ENCODE measurements at places on chromosomes 6 and 20.

DNA sequence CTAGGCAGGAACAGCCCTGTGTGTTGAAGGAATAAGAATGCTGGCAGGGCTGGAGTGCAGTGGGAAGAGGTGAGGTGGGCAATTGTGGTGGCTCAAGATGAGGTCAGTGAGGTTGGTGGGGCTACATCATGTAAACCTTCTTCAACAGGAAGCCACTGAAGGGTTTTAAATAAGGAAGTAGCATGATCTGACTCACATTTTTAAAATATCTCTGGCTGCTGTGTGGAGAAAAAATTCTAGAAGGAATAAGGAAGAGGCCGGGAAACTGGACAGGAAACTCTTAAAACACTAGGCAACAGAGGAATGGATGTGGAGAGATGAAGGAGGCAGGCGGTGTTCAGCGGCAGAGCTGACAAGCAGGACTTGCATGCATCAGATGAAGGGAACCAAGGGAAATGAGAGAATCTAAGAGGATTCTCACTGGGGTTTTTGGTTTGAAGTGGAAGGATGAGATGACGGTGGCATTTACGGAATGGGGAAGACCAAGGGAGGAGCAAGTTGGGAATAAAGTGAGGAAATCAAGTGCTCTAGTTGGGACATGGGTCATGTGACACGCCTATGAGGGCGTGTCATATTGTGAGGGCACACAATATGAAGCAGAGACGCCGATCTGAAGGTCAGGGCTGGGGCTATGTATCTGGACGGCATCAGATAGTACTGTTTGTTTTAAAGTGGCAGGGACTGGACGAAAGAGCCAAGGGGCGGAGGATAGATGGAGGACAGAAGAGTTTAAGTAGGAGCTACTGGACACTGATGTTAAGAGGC lies 18.2 kb downstream of the TMEM242 start:
- no peak for DNase-seq

DNA sequence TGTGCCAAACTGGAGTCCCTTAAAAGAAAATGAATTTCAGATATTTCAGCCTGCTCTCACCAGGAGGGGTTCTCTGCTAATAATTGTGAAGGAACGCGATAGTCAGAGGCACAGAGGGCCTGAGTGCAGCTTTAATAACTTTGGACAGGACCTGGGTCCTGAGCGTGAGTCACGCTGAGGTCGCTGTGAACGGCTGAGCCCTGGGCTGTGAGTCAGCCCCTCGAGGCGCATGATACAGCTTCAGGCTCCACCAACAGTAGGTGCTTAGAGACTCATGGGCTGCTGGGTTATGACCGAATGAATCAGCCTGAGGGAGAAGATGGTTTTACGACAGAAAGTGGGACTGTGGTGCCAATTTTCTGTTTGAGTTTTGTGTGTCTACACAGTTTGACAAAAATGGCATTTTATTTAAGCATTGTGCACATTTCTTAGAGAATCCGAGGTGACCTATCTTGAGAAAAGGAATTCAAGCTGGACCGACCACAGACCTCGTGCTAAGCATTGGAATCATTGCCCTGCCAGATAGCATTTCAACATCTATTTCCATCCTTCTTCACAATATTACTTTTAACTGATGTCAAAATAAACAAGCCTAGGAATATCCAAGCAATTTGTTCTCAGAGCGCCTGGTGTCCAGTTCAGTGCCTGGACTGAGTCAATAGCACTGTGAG lies 183.0 kb downstream of the THBS2 start:
- no peak for DNase-seq

GRCh38 chr6:127907960-127908640 lies 7.2 kb upstream of the THEMIS start:
- no peak for DNase-seq

DNA sequence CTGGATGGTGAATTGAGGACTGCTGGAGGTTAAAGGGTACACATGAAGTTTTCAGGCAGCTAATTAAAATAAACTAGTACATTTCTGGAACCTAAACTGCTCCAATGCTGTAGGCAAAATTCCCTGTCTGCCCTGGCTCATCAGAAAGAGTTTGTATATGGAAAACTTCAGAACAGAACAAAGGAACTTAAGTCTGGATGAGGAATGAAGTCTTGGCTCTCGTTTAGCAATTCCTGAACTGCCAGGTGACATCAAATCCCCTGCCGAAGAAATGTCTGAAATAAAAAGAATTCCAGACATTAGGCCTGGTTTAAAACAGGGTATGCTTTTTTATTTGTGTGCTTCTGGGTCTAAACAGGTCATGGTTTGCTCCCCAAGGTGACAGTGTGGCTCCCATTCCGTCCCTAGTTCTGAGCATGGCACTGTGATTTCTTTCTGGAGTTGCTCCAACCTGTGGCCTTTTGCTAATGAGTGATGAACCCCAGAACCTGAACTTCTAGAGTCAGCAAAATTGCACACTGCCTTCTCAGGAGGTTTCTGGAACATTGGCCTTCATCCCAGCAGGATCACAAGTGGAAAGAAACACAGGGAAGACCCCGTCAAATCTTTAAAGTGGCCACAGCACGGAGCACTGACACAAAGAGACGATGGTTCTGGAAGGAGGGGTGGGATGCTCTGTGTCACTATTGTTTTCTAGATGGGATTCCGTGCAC lies 129.4 kb upstream of the NAA20 start:
- DNase-seq, result no peak

GRCh38 chr20:32819992-32820697 lies 391 bp downstream of the MAPRE1 start:
- peak; percentile 31 for DNase-seq

DNA sequence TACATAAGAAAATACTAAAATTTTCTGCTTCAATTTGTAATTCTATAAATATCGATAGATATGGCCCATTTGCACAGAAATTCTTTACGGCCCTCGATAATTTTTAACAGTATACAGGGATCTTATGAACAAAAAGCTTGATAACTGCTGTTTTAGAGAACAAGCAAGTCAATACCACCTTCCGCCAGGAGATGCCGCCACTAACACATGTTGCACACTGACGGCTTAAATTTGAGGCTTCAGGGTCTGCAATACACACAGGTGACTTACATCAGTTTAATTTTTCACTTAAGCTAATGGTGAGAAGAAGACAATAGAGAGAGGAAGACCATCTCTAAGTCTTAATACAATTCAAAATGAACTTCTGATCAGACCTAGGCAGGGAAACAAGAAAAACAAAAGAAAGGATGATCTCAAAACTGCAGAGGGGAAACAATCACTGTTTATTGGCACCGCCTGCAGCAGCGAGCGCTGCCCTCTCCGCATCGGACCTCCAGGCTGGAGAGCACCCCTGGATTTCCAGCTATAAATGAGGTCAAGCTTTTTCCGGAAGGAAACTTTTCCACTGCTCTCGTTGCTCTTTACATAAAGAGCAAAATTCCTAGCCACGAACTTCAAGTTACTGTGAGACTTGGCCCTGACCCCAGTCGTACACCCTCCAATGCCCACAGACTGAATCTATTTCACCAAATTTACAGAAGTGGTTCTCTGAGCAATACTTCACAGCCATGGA lies 53.9 kb downstream of the OTOR start:
- DNase-seq, result no peak

GRCh38 chr6:32047539-32047854 lies 9.3 kb downstream of the CYP21A2 start:
- no peak for DNase-seq

DNA sequence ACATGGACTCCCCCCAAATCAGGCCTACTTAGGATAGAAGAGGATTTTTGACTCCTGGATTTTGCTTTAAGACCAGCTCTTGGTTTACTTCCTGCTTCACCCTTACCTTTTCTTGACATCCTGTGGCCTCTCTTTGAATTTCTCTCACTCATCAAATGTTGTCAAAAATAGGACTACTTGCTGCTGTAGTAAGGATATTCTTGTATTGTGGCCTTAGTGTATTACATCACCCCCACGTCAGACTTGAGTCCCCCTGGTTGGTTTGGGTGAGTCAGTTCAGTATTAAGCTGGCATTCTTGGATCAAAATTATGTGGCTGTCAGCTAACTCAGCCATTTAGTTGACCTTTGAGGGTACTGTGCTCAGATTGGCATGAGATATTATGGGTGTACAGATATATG lies 1.1 kb downstream of the TPX2 start:
- DNase-seq, result no peak

GRCh38 chr6:2213086-2213485 lies 32.3 kb downstream of the GMDS start:
- DNase-seq, result no peak

GRCh38 chr6:75337835-75338580 lies 53.4 kb upstream of the TMEM30A start:
- DNase-seq, result no peak

DNA sequence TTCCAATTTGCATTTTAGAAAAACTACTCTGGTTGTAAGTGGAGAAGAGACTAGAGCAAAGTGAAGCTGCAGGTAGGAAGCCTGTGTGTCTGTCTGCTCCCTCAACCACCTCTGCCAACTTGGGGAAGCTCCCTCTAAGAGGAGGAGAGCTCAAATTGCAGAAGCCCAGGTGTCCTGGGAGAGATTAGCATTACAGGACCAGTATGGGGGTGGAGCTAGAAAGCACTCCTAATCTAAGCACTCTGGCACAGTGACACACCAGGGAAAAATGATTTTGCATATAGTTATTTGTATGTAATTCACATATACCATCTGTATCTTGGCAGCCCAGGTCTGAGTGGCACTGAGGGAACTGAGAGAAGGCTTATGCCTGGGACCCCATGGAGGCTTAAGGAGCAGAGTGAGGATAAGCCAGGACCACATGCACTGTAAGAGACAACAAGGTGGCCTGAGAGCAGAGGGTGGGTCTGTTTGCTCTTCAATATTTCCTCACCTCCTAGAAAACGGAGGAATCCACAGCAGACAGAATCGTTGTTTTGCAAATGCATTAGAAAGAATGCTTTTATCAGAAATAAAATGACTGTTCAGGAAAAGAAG lies 13.6 kb downstream of the GSTA2 start:
- DNase-seq, result no peak

GRCh38 chr6:57104336-57104735 lies 14.3 kb downstream of the ZNF451 start:
- no peak for DNase-seq

GRCh38 chr6:167154291-167154690 lies 3.5 kb downstream of the GPR31 start:
- DNase-seq, result no peak

DNA sequence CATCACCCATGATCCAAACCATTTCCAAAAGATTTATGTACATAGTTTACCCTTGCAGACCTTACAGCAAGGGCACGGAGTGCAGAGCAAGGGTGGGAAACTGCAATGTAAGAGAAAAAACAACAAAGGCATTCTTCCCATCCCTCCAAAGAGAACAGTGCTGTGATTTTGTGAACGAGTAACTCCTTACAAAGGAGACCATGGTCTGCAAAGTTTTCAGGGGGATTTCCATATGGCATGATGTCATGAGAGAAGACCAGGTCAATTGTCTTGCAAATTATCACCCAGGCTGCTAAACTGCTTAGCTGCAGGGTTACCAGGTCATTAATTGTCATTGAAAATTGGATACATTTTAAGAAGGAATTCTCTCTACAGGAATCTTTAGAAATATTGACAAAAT lies 58.3 kb downstream of the LAMP5 start:
- no peak for DNase-seq

DNA sequence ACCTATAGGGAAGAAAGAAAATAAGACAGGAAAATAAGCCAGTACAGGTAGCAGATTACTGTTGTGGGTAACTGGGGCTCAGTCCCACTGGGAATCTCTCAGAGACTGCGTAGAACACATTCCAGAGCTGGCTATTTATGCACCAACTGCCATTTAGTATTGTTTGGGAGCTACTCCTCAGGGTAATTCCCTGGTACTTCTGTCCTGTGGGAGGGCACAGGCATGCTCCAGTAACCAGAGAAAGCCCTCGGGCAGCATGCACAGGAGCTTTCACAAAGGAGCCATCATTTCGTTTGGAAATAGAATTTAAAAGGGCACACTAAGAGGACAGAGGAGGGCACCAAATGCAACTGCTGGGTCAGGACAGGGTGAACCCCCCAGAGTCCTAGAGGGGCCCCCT lies 148.0 kb upstream of the LRFN2 start:
- no peak for DNase-seq

GRCh38 chr20:49727478-49727877 lies 13.8 kb upstream of the B4GALT5 start:
- no peak for DNase-seq

DNA sequence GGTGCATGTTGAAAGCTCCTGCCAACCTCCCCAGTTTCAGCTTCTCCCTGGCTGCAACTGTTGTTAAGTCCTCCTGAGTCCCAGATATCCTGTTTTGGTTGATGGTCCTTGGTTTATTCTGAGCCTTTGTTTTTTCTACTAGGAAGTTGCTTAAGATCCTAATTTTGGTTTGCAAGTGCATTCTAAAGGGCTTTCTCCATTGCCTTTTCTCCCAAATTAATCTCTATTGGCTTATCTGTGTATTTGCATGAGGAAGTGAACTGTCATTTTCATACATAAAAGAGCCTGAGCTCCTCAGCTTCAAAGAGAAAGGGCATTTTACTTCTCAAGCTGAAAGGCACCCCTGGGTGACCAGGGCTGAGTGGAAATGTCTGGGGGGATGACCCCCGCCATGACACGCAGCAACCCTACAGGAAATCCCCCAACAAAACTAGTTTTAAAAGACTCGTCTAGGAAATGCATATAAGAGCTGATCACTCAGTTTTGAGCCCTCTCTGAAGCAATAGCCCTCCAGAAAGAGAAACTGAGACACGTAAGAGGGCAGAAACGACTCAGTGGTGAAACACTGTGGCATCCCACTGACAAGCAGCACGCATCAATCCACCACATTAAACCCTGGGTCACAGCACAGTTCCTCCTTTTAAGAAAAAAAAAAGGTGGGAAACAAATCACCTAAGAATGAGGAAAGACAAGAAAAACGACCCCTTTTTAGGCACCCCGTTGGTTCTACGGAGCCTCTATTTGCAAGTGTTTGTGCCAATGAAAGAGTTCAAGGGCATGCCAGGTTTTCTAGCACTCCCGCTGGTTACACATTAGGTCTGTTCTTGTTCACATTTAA lies 140.9 kb downstream of the THBS2 start:
- no peak for DNase-seq

DNA sequence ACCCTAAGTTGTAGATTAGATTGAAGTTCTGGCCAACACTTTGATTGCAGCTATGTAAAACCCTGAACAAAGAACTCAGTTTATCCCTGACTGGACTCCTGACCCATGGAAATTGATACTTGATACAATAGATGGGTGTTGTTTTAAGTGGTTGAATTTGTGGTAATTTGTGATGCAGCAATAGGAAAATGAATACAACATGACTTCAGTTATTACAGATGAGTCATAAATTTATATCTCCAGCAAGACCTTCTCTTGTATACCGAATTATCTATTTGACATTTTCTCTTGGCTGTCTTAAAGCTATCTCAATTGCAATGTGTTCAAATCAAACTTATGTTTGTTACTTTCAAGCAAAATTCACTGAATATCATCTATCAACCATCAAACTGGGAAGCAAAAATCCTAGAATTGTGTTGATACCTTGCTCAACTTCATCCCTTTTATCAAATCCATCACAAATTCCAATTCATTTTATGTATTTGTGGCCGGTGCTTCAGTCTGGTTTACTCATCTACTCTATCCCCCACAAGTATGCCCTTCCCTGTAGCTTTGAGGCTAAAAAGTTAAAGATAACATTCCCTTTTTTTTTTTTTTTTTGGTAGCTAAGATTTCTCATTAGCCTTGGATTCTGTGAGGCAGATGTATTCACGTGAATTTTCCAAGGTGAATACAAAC lies 129.4 kb upstream of the CENPW start:
- DNase-seq, result no peak
